Natural killer cell treated with Interleukin-12 subunit alpha and Interleukin-12 subunit beta and Interleukin-15 and Interleukin-18, amount 100 ng/mL, for 72 hours (primary cell): ENCODE measurements at places on chromosomes 11 and 22. TPM values are rescaled to one million over a fixed set of nuclear protein-coding genes. Genes with fewer than 3 reads are reported as not detected.

OR5F1 gene
- not detected for total RNA-seq

DNA sequence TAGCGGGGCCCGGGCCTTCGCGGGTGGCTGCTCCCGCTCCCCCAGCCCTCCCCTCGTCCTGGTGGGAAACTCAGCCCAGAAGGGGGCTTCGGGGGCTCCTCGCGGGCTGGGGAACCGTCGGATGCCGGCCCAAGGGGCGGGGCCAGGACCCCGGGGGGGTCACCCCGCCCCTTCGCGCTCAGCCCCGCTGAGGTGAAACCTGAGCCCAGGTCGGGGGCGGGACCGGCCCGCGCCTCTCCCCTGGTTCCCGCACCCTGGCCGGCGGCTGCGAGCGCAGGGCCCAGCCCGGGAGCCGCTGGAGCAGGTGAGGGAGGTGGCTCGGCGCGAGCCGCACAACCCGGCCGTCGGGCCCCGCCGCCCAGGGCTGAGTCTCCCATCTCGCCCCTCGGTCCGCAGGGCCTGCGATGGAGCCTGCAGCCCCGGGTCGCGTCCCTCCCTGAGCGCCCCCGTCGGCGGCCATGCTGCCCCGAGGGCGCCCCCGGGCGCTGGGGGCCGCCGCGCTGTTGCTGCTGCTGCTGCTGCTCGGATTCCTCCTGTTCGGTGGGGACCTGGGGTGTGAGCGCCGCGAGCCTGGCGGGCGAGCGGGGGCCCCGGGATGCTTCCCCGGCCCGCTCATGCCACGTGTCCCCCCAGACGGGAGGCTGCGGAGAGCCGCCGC lies at the start of gene LARGE2:
TSS of gene LARGE2 (plus strand) at position 232 of the 658 bp plus-strand sequence. CDS start at position 459, 227 bp downstream.
- peaks cover 25% of the 10 kb centered on the region for H3K4me1 ChIP-seq
- peak within 1 kb of the TSS; percentile 65 for H3K4me3 ChIP-seq
- H3K36me3 ChIP-seq: no peaks in the 10 kb centered on the region
- no peak for DNase-seq

DNA sequence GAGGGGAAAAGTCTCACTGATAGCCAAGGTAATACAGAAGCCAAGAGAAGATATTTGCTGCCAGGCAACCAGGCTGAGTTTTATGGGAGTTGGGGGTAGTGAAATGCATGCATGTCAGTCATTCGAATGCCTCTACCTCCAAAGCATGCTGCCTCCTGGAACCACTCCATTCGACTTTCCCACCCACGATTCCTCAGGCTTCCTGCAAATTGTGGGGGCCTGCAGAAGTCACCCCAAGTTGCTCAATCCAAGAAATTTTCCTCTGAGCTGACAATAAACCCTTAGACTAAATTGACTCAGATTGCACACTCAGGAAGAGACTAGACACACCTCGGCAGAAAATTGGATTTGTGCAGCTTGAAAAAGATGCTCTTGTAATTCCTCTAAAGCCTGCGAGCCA lies 73.6 kb upstream of the GRK3 start:
- no peaks in the 10 kb centered on the region for H3K36me3 ChIP-seq
- H3K4me1 ChIP-seq: peaks cover 31% of the 10 kb centered on the region
- H3K27me3 ChIP-seq: peaks cover 8% of the 10 kb centered on the region
- no peak for DNase-seq

DNA sequence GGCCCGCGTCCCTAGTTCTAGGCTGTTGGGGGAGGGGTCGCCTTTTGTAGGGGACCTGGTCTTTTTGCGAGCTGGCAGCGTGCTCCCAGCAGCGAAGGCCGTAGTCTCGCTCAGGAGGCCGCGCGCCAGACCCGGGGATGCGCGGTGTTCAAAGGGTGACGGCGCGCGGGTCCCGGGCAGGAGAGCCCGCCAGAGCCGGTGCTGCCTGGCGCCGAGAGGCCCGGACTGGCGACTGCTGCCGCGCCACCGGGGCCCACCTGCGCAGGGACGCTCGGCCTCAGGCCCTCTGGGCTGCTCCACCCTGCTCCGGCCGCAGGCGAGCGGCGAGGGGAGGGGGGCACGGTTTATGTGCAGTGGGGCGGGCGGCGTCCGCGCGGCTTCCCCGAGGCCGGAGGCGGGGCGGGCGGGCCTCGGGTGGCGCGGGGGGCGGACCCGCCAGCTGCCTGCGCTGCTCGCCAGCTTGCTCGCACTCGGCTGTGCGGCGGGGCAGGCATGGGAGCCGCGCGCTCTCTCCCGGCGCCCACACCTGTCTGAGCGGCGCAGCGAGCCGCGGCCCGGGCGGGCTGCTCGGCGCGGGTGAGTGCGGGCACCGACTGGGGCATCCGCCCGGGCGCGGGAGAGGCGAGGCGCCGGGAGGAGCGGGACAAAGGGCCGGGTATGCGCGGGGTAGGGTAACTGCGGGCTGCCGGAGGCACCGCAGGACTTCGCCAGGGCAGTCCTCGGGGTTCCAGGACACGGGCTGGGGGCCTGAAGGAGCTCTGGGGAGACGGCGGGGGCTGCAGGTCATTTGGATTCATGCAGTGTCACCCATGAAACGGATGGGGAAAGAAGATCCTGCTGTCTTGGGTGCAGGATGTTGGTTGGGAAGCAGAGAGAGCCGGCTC lies at the start of gene PRSS23:
TSS of gene PRSS23 (plus strand) at position 467 of the 884 bp plus-strand sequence. CDS start 7,102 bp downstream, outside the sequence.
- peak; percentile 74 for DNase-seq
- no peaks in the 10 kb centered on the region for H3K36me3 ChIP-seq
- peak within 1 kb of the TSS; percentile 89 for H3K4me3 ChIP-seq
- H3K27me3 ChIP-seq: no peaks in the 10 kb centered on the region
- H3K4me1 ChIP-seq: peaks cover 41% of the 10 kb centered on the region

PANX3 gene
- total RNA-seq: not detected

DNA sequence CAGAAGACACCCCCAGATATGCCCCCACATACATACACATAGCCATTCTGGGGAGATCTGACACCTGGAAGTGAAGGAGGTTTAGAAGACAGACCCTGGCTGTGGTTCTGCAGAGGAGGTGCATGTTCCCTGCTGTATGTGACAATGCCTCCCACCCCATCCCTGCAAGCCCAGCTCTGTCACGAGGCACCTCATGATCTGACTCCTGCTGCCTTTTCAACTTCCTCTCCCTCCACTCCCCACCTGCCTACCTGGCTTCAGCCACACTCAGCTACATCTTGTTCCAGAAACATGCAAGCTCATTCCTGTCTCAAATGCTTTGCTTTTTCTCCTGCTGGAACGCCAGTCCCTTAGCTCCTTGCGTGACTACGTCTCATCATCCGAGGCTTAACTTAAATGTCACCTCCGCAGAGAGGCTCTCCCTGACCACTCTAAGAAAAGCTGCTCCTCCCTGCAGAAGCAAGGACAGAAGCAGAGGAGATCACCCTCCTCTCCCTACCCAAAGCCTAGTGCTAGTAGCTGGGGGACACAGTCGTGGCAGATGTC lies 114.5 kb downstream of the FEZ1 start:
- no peaks in the 10 kb centered on the region for H3K4me1 ChIP-seq
- no peak for DNase-seq
- no peak overlapping the region for H3K4me3 ChIP-seq
- H3K36me3 ChIP-seq: no peaks in the 10 kb centered on the region

CDC45 gene
- 57.8 TPM for total RNA-seq

GRCh38 chr11:67006029-67006884 lies 16.7 kb upstream of the SYT12 start:
- H3K4me3 ChIP-seq: no peak overlapping the region
- H3K36me3 ChIP-seq: no peaks in the 10 kb centered on the region
- no peaks in the 10 kb centered on the region for H3K4me1 ChIP-seq
- H3K27ac ChIP-seq: no peak overlapping the region

DNA sequence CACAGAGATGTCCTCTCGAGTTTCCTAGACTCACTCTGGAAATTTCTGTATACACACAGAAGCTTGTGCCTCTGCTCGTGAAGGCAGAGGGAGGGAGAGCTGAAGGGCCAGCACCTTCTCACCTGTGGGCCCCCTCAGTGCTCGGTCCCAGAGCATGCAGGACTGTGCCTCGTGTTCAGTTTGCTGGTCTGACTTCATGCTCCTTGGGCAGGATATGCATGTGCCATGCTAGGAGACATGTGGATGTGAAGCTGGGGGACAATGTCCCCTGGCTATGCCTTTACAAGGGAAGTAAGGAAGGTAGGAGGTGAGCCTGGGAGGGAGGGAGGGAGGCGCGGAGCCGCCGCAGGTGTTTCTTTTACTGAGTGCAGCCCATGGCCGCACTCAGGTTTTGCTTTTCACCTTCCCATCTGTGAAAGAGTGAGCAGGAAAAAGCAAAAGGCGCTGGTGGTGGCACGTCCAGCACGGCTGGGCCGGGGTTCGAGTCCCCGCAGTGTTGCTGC lies 22.6 kb downstream of the NEAT1 start:
- no peaks in the 10 kb centered on the region for H3K27me3 ChIP-seq
- peak overlapping the region; percentile 55 for H3K27ac ChIP-seq
- no peaks in the 10 kb centered on the region for H3K36me3 ChIP-seq
- H3K4me1 ChIP-seq: peaks cover 40% of the 10 kb centered on the region

DNA sequence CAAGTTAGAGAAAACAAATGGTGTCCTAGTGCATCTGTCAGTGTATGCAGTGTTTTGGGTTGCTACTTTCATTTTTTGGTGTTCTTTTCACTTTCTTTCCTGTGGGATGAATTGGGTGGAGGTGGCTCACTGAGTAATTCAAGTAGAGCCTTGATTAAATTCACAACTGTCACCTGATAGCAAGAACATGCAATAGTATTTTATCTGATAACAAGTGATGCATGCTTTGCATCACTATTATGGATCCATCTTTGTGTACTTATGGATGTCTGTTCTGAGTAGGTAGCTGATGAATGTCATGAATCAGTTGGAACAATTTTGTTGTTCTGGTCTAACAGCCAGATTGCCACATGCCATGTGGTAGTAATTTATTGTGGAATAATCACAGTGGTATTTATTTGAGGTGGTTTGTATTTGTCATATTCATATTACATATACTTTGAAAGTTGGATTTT lies 87.5 kb downstream of the DDX10 start:
- no peaks in the 10 kb centered on the region for H3K27me3 ChIP-seq
- no peaks in the 10 kb centered on the region for H3K36me3 ChIP-seq
- no peak overlapping the region for H3K4me3 ChIP-seq
- peaks cover 19% of the 10 kb centered on the region for H3K4me1 ChIP-seq

DNA sequence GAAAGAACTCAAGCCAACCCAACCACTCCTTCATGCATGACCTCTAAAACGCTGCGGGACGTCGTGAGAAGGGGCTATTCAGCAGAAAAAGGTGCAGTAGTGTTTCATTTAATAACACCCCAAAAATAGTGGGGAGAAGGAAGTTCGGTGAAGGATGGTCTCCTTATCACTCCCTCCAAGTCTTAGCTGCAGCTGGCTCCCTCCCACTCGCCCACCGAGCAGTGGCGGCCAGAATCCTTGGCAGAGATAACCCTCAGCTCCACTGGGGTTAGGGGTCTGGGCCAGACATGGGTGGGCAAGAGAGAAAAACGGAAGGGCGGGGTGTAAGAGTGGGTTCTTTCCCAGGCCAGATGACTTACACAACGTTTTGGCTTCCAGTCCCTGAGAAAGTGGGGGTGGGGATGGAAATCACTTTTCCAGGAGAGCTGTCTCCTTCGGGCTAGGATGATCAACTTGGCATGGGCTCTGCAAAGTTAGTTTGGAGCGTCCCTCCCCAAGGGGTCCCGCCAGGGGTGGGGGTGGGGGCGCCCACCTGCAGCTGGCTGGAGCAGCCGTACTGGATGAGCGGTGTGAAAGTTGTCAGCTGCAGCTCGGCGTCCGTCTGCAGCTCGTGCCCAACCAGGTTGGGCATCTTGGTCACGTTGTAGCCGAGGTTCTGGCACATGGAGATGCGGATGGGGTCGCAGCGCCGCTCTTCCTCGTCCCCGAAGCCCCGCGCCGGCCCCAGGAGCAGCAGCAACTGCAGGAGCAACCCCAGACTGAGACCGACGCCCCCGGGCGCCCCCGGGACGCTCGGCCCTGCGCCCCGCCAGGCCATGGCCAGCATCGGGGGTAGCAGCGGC lies 705 bp downstream of the FZD4 start:
- no peaks in the 10 kb centered on the region for H3K36me3 ChIP-seq
- peaks cover 27% of the 10 kb centered on the region for H3K27me3 ChIP-seq
- H3K4me3 ChIP-seq: peak overlapping the region; percentile 66

TMEM80 gene
- total RNA-seq: 20.3 TPM

DNA sequence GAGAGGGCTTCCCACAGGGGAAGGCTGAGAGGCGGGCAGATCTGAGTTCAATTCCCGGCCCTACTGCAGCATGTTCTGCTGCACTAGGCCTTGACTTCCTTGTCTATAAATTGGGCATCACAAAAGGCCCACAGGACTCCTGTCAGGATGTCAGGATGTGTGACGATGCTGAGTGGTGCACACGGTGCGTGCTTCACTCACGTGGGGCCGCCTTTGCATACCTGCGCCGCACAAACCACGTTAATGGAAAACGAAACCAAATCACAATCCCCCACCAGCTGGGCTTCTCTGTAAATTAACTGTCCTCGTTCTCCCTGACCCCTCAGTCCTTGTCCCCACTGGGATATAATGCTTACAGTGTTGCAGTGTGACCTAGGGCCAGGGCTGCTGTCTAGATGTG lies 32.3 kb upstream of the TSPAN18 start:
- DNase-seq: no peak
- H3K4me3 ChIP-seq: no peak overlapping the region
- no peaks in the 10 kb centered on the region for H3K36me3 ChIP-seq
- H3K27ac ChIP-seq: no peak overlapping the region

APOBEC3H gene
- total RNA-seq: 6.9 TPM

CREB3L1 gene
- not detected for total RNA-seq

KDELR3 gene
- total RNA-seq: 0.26 TPM

CPT1B gene
- 102 TPM for total RNA-seq

DNA sequence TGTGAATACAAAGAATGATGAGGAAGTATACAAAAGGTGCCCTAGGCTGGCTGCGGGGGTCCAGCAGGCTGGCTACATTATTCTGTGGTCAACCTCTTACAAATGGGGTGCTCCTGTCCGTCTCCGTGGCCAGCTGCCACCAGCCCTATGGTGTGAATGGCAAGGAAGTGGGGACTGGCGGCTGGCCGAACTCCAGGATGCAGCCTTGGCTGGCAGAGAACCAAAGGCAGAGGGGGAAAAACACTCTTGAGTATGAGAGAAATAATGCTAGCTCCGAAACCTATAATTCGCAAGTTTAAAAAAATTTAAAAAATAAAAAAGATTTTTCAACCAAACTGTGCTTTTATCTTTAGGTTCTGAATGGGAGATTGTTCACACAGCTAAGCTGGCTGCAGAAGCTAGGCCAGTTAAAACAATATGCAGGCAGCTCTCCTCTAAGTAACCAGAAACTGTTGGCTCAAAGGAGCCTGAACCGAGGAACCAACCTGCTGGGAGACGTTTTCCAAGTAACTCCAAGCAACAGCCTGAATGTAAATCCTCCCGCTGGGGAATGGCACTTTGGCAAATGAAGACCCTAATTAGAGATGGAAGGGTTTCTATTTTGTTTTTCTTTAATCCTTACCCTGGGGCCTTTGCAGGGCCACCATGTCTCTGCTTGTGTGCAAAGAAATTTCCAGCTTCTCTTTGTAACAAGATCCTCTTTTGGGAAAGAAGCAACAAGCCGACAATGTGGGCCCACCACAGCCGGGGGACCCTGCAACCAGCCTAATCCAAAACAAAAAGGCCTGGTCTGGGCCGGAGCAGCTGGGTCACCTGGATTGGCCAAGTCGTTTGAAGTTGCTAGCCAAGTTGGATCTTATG lies 50.2 kb downstream of the C22orf31 start:
- H3K4me1 ChIP-seq: peaks cover 6% of the 10 kb centered on the region
- no peaks in the 10 kb centered on the region for H3K36me3 ChIP-seq
- peaks cover 24% of the 10 kb centered on the region for H3K27me3 ChIP-seq

- H3K4me1 ChIP-seq: no peaks in the 10 kb centered on the region
- no peak overlapping the region for H3K27ac ChIP-seq
- no peak for DNase-seq
- peaks cover 7% of the 10 kb centered on the region for H3K27me3 ChIP-seq
Measured at GRCh38 chr11:130783323-130783722, 133.0 kb downstream of the SNX19 start.

LGR4 gene
- total RNA-seq: not detected

MMP1 gene
- total RNA-seq: not detected

ZNF280A gene
- total RNA-seq: not detected
